ENCODE measurements at places on chromosomes 11 and 22. TPM values are rescaled to one million over a fixed set of nuclear protein-coding genes. Genes with fewer than 3 reads are reported as not detected.

GRCh38 chr11:5004424-5005274, 10.0 kb downstream of the OR51L1 start:
- no peaks in the 10 kb centered on the region for H3K36me3 ChIP-seq
- H3K27ac ChIP-seq, result no peak overlapping the region
- DNase-seq, result no peak
- no peak overlapping the region for H3K4me3 ChIP-seq

GRCh38 chr11:22161489-22161888, 31.4 kb upstream of the ANO5 start:
- H3K4me3 ChIP-seq, result no peak overlapping the region
- DNase-seq, result no peak
- H3K27me3 ChIP-seq, result peaks cover 4% of the 10 kb centered on the region

DNA sequence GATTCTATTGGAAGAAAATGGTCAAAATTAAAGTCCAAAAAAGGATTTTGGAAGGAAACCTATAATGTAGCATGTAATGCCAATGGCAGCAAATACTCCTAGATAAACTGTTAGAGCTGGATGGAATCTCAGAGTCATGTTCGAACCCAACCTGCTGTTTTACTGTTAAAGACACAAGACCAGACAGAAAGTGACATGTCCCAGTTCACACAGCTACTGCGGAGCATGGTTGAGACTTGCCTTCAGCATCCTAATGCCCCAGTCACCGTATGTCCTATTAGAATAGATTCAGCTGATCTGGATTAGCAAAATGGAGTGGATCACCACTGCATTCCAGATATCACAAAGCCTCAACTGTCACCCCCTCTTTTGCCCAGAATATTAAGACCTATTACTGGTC, 14.9 kb downstream of the PISD start:
- H3K4me1 ChIP-seq, result no peaks in the 10 kb centered on the region
- no peaks in the 10 kb centered on the region for H3K27me3 ChIP-seq
- no peak overlapping the region for H3K4me3 ChIP-seq

GRCh38 chr22:29277927-29278326, 9.9 kb downstream of the EWSR1 start:
- H3K4me1 ChIP-seq, result peaks cover 32% of the 10 kb centered on the region
- H3K27me3 ChIP-seq, result no peaks in the 10 kb centered on the region
- no peak for DNase-seq
- peak overlapping the region; percentile 26 for H3K27ac ChIP-seq
- H3K4me3 ChIP-seq, result no peak overlapping the region

GRCh38 chr11:110818032-110818687, 105.9 kb upstream of the ARHGAP20 start:
- H3K4me3 ChIP-seq, result no peak overlapping the region
- no peak for DNase-seq
- H3K4me1 ChIP-seq, result no peaks in the 10 kb centered on the region

- peaks cover 5% of the 10 kb centered on the region for H3K4me1 ChIP-seq
- no peak overlapping the region for H3K27ac ChIP-seq
- no peak overlapping the region for H3K4me3 ChIP-seq
- DNase-seq, result no peak
Measured at GRCh38 chr11:112631333-112631732, 329.9 kb upstream of the NCAM1 start.

- no peak overlapping the region for H3K4me3 ChIP-seq
- no peak for DNase-seq
- peaks cover 9% of the 10 kb centered on the region for H3K4me1 ChIP-seq
- H3K27ac ChIP-seq, result peak overlapping the region; percentile 43
- no peaks in the 10 kb centered on the region for H3K36me3 ChIP-seq
Measured at GRCh38 chr11:68146010-68146540, 24.9 kb upstream of the CHKA start.

- no peak within 1 kb of the TSS for H3K27ac ChIP-seq
- no peak within 1 kb of the TSS for H3K4me3 ChIP-seq
Measured at GRCh38 chr22:30266445-30267381, at the start of gene OSM. OSM (minus strand) TSS chr22:30266851; CDS start chr22:30266799, 52 bp downstream.

DNA sequence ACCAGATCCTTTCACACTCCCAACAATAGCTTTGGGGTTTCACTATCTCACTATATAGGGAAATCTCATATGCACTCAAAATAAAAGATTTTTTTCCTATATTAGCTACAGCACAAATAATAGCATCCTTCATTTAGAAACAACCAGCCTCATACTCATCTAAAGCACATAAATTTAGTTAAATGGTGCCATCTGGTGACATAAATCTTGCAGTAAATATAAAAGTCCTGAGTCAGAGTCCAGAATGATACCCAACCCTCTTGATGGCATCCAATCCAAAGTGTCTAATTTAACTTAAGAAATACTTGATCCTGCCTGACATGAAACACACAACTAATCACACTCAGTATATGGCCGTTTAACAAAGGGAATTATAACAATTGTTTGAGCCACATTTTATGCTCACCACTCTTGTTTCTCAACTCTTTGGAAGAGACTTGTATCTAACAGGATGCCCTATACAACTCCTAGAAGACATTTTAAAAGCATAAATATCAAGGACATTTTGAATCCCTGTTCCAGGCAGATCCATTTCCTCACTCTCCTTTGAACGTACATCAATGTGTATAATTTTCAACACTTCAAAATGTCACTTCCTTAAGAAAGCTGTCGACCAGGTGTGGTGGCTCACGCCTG, 36.2 kb downstream of the DLG2 start:
- no peak overlapping the region for H3K27ac ChIP-seq
- no peaks in the 10 kb centered on the region for H3K36me3 ChIP-seq
- H3K27me3 ChIP-seq, result no peaks in the 10 kb centered on the region
- no peaks in the 10 kb centered on the region for H3K4me1 ChIP-seq
- no peak for DNase-seq
- no peak overlapping the region for H3K4me3 ChIP-seq

Gene CNTF
- 1.6 TPM for total RNA-seq

Gene CYP2D6
- 4.0 TPM for total RNA-seq

Gene SUSD2
- total RNA-seq, result 5.6 TPM

Gene PATE2
- not detected for total RNA-seq

All from type B pancreatic cell (in vitro differentiated cells).